Activated CD4-positive, alpha-beta T cell treated with anti-CD3 and anti-CD28 coated beads, Interleukin-2, amount 10 ng/mL, durations not matched to agents 24 days and 14 days (primary cell): ENCODE measurements at places on chromosomes 12 and 14. TPM values are rescaled to one million over a fixed set of nuclear protein-coding genes. Genes with fewer than 3 reads are reported as not detected.

DNA sequence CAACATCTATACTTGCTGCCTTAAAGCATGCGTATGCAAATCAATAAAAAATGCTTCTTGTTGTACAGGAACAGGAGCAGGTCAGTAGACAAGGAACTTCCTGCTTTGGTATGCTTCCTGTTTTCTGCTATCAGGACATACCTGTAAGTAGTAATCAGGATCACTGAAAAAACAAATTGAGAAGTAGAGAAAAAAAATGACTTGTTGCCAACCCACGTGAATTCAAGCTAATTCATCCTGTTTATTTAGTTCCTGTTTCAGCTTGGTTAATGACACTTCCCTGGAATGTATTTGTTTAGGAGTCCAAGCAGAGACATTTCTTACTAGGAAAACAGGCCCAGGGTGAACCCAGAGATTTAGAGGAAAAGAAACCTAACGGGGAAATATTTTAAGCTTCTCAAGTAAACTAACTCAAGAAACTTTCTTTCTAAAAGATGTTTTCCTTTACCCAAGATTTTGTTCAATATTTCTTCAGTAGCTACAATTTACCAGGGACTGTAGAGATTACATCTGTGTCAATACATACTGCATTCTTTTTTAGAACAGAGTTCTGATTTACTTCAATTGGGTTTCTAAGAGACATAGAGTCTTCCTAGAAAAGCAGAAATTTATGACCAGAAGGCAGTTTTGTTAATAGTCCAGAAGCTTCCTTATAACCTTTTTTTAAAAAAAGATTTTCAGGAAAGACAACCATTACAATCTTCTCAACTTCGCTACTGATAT is 124.2 kb downstream of the PAWR start:
- no peaks in the 10 kb centered on the region for H3K4me1 ChIP-seq
- no peaks in the 10 kb centered on the region for H3K36me3 ChIP-seq
- H3K4me3 ChIP-seq = no peak overlapping the region
- DNase-seq = no peak

GRCh38 chr14:90093942-90094595 is 32.3 kb downstream of the KCNK13 start:
- peaks cover 4% of the 10 kb centered on the region for H3K27me3 ChIP-seq
- H3K36me3 ChIP-seq = peaks cover 4% of the 10 kb centered on the region
- peak overlapping the region; percentile 65 for H3K27ac ChIP-seq
- H3K4me1 ChIP-seq = peaks cover 16% of the 10 kb centered on the region

KIF26A gene
- total RNA-seq = 0.24 and 0.26 TPM in 2 replicates

- H3K4me3 ChIP-seq = no peak overlapping the region
- H3K27ac ChIP-seq = no peak overlapping the region
- no peaks in the 10 kb centered on the region for H3K36me3 ChIP-seq
These were observed 271.0 kb downstream of the APAF1 start for GRCh38 chr12:98916106-98916505.

DNA sequence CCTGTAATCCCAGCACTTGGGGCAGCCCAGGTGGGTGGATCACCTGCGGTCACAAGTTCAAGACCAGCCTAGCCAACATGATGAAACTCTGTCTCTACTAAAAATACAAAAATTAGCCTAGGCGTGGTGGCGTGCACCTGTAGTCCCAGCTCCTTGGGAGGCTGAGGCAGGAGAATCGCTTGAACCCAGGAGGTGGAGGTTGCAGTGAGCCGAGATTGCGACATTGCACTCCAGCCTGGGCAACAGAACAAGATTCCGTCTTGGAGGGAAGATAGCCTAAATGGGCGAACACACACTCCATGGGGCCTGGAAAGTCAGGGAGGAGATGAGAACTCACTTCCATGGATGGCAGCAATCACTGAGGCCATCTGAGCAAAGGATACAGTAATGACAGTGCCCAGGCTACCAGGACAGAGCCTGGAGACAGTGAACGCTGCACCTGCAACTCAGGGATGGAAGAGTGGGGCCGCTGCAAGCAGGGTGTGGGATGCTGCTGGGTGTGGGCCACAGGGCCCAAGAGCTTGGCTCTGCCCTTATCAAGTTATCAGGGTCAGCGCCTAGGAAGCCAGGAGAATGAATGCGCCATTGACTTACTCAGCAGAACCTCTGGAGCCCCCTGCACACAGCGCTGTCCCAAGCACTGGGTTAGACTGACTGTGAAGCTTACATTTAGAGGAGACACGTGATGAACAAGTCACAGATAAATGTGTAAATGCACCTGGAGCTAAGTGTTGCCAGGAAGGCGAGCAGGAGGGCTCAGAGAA is 28.9 kb downstream of the FOXN3 start:
- no peak overlapping the region for H3K27ac ChIP-seq
- no peak overlapping the region for H3K4me3 ChIP-seq
- DNase-seq = no peak
- H3K4me1 ChIP-seq = peaks cover 5% of the 10 kb centered on the region

CLEC2B gene
- 13.0 and 13.1 TPM in 2 replicates for total RNA-seq

SOX5 gene
- 1.3 and 2.1 TPM in 2 replicates for total RNA-seq

DNA sequence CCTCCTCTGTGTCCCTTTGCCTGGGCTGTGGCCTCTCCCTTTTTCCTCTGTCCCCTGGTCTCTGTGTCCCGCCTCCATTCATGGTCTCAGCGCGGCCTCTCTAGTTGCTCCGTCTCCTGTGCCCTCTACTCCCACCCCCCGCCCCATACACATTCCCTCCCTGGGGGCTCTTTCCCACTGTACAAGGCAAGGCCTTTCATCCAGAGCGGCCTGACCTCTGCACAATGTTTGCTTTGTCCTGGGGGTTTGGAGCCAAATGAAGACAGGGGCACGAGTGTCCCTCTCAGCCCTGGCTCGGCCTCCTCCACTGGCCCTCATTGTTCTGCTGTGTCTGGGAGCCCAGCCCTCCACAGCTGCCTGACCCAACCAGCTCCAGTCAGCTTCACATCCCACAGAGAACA is 678.6 kb downstream of the BCL11B start:
- DNase-seq = no peak
- no peaks in the 10 kb centered on the region for H3K4me1 ChIP-seq
- peaks cover 1% of the 10 kb centered on the region for H3K27me3 ChIP-seq
- H3K27ac ChIP-seq = no peak overlapping the region

SPX gene
- 0.59 and 1.0 TPM in 2 replicates for total RNA-seq

- no peak for DNase-seq
- H3K27ac ChIP-seq = no peak overlapping the region
- no peak overlapping the region for H3K4me3 ChIP-seq
- H3K36me3 ChIP-seq = peaks cover 32% of the 10 kb centered on the region
- H3K4me1 ChIP-seq = peaks cover 14% of the 10 kb centered on the region
These were observed 25.8 kb downstream of the SLC39A9 start for GRCh38 chr14:69424149-69424923.

CNTN1 gene
- not detected in 2 replicates for total RNA-seq

ARHGDIB gene
- total RNA-seq = 452 TPM in 2 replicates

NANOG gene
- total RNA-seq = not detected in 2 replicates

- no peak overlapping the region for H3K4me3 ChIP-seq
- peaks cover 28% of the 10 kb centered on the region for H3K4me1 ChIP-seq
- no peak for DNase-seq
- no peaks in the 10 kb centered on the region for H3K27me3 ChIP-seq
These were observed 4.5 kb downstream of the RPS26 start for GRCh38 chr12:56046027-56046780.

DNA sequence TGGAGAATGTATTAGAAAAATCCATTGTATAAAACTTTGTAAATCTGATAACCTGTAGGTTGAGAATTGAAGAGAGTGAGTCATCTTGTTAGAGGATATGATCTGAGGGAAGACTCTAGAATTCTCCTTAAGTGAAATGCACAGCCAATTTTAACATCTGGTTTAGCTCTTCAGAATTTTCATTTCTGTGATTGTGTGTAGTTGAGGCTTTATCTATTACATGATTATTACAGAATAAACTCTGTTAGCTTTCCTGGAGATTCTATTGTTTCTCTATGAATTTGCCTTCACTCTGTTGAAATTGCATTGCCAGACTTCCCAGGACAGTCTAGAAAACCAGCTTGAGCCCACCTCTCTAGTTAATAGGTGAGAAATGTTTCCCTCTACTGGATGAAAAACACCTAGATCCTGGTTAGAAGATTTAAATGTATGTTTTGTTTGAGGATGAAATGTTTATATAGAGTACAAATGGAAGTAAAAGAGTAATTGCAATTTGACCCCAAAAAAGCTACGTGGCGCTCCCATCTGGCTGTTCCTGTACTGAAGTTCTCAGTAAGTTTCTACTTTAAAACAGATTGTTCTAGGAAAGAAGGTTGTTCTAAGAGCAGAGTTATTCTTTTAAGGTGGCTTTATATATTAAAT is 2.9 kb downstream of the NUDT4 start:
- peaks cover 42% of the 10 kb centered on the region for H3K4me1 ChIP-seq
- H3K27ac ChIP-seq = peak overlapping the region; percentile 70
- no peak for DNase-seq
- H3K4me3 ChIP-seq = peak overlapping the region; percentile 100
- no peaks in the 10 kb centered on the region for H3K27me3 ChIP-seq

SLC6A12 gene
- total RNA-seq = not detected in 2 replicates

DNA sequence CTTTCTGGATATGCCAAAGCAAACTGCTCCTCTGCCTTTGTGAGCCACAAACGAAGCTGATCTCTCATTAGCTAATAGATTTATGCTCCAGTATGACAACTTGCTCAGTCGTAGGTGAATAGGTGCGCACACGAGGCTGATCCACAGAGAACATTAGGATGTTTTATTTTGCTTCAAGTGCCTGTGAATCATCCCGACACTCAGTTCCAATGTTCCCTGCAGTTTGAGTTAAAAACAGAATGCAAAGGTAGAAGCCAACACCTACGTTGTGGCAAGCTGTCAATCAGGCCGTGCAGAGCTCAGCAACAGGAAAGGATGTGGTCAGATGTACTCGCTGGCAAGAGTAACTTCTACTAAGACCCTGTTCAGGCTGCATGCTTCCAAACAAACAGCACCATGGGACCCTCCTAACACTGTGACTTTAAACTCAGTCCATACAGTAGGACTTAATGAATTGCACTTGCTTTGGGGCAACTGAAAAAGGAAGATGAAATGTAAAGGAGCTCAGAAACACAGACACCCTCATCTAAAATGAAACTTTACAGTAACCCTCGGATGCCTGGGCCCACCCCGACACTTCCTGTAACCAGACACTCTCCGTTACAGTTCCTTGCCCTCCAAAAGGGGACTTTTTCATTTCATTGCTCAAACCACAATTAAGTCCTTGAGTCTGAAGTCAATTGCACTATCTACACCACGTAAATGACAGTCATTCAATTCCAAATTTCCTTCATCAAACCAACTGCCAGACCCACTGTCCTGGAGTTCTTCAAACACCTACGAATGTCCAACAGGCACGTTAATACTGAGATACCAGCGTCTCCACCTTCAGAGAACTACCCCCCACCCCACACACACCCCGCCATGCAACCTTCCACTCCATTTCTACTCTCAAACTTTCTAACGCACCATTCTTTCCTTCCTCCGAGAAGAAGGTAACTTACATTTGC is 1.6 kb downstream of the CCDC88C start:
- peak overlapping the region; percentile 99 for H3K27ac ChIP-seq
- H3K27me3 ChIP-seq = peaks cover 2% of the 10 kb centered on the region
- H3K4me1 ChIP-seq = peaks cover 56% of the 10 kb centered on the region
- peaks cover 38% of the 10 kb centered on the region for H3K36me3 ChIP-seq
- peak; percentile 92 for DNase-seq
- peak overlapping the region; percentile 90 for H3K4me3 ChIP-seq

SERPINA12 gene
- total RNA-seq = not detected in 2 replicates

GRCh38 chr12:92146497-92147224 is 1.0 kb upstream of the BTG1 start:
- H3K4me3 ChIP-seq = peak overlapping the region; percentile 99
- peaks cover 53% of the 10 kb centered on the region for H3K36me3 ChIP-seq
- DNase-seq = peak; percentile 63
- H3K27ac ChIP-seq = peak overlapping the region; percentile 99
- peaks cover 28% of the 10 kb centered on the region for H3K4me1 ChIP-seq

CHURC1 gene
- total RNA-seq = 53.5 and 54.9 TPM in 2 replicates

SEC23A gene
- total RNA-seq = 63.5 and 65.8 TPM in 2 replicates

DNA sequence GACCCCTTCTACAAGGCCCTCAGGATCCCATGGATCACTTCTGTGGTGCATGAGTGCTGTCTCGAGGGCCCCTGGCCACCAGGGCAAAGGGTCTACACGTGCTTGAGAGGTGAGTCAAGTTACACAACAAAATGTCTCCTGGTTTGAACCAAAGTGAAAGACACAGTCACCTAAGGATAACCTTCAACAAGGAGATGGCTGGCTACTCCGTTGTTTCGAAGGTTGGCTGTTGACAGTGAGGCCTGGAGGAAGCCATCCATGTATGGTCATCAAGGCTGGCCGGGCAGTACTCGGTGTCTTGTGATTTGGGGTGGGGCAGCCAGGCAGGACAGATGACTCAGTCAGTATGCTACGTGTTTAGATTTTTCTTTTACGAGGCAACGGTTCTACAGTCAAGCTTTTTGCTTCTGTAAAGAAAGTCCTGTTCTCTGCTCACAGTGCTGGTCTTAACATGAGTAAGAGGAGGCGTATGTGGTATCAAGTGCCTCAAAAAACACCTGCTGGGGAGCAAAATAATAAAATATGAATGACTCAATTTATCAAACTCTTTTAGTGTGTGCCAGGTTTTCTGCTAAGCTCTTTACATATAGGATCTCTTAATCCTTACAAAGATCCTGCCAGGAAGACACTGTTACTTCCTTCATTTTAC is 18.0 kb upstream of the NT5DC3 start:
- no peaks in the 10 kb centered on the region for H3K4me1 ChIP-seq
- DNase-seq = no peak
- no peak overlapping the region for H3K27ac ChIP-seq
- no peak overlapping the region for H3K4me3 ChIP-seq
- H3K27me3 ChIP-seq = peaks cover 2% of the 10 kb centered on the region
- no peaks in the 10 kb centered on the region for H3K36me3 ChIP-seq

DAAM1 gene
- 4.2 and 7.2 TPM in 2 replicates for total RNA-seq

KCNMB4 gene
- total RNA-seq = 0.17 and 0.19 TPM in 2 replicates

GRCh38 chr12:88192426-88192825 is 50.3 kb downstream of the TMTC3 start:
- H3K36me3 ChIP-seq = peaks cover 19% of the 10 kb centered on the region
- H3K4me1 ChIP-seq = no peaks in the 10 kb centered on the region
- no peak overlapping the region for H3K27ac ChIP-seq
- no peak overlapping the region for H3K4me3 ChIP-seq
- H3K27me3 ChIP-seq = no peaks in the 10 kb centered on the region
- no peak for DNase-seq

DNA sequence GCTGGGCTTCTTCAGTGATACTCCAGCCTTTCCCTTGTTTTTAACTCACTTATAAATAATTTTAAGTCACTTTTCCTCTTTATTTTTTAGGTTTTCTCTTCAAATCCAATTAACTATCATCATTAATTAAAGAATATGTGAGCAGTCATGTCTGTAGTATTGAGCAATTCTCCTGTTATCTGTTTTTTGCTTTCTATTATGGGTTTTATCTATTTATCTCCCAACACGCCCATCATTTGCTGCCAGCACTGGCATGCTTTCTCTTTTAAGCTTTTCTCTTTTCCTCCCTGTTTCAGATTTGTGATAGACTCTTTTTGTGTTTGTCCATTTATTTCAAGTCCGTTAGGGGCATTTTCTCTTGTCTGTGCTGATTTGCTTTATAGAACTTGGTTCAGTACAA is 72.3 kb downstream of the CRADD start:
- DNase-seq = no peak
- no peaks in the 10 kb centered on the region for H3K27me3 ChIP-seq
- H3K27ac ChIP-seq = no peak overlapping the region
